Stimulated activated CD4-positive, alpha-beta T cell treated with anti-CD3 and anti-CD28 coated beads, Interleukin-1b, Interleukin-23, amount 100 ng/mL, for 1 hour (primary cell): ENCODE measurements at places on chromosomes 1 and 21.

DNA sequence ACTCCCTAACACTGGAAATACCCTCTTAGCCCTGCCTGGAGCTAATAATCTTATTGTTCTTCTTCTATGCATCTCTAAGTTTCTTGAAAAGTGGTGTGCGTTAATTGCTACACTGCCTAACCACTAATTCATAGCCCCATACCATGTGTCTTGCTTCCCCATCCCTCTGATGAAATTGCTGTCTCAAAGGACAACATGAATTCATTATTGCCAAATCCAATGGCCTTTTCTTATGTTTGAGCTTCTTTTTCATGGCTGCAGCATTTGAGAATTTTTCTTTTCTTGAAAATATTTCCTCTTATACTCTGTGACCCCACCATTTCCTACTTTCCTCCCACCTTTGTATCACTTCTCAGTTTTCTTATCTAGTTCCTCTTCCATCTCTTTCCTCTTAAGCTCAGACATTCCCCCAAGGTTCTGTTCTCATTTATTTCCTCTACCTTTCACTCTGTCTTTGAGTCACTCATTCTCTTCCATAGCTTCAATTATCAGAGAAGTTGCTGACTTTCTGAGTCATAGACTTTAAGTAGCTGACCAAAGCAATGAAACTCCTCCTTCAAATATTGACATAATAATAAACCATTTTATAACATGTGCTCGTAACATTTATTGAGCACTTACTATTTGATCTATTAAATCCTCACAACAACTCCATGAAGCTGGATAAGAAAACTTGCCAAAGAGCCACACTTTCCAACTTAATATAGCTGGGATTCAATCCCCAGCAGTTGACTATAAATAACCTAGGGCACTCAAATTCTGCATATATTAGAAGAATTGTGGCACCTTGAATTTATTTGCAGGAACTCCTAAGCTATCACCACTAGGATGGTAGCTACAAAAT is 35.5 kb upstream of the ATP6V1G3 start:
- no peak for DNase-seq

DNA sequence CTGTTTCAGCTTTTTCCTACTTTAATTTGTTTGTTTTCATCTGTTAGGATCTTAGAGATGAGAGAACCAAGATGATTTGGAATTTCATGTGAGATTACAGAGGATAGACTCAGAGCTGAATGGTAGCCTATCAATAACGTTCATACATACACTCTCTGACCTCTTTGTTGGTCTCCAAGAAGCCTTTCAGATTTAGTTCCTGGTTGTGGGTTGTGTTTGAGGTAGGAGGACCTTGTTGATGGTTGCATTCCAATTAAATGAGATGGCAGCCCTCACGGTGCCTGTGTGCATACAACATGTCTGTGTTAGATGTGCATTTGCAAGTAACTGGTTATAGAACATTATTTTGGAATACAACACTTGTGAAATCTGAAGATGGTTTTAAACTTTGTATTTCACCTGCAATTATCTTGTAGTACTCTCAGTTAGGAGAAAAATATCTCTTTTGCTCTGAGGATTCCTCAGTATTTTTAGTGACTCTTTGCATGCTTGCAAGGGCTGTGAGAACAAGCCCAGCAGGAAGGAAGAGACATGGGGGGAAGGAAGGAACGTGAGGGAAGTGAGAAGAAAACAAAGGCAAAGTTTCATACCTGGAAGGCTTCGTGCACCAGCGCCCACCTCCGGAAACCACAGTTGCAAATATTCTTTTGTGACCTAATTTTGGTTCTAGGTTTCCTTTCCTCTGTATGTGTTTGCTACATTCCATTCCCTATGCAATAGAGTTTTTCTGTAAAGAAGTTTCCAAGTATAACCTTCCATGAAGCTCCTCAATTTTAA is 291.8 kb downstream of the DISC1 start:
- DNase-seq, result no peak

DNA sequence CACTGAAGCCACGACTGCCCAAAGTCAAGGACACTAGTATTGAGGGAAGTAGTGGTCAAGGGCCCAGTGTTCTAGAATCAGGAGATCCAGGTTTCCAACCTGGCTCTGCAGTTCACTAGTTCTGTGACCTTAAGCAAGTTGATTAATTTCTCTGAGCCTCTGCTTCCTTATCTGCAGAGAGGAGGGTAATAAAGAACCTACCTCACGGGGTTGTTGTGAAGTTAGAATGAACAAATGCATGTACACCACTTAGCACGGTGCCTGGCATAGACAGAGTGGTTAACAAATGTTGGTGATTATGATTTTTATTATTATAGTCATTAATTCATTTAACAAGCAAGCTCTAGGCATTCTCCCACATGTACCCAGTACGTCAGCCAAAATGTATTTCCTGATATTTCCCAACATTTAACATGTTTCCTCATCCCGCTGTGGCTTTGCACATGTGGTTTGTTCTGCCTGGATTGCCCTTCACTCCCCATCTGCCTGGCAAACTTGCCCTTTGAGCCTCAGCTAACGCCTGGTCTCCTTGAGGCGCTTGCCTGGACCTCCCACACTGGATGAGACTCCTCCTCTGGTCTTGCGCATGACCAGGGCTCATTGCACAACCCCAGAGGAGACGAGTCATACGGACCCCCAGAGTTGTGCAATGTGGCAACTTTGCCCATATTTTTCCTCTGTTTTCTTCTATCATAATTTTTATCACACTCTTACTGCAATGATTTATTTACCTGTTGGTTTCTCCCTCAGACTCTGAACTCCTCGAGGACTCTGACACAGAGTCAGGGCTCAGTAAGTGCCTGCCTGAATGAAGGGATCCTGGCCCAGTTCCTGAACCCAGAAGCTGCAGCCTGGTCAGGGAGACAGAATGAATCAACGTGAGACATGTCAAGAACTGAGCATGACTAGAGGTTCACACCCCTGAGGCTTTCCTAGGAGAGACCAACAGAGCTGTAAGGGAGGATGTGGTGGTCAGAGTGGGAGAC is 20.7 kb upstream of the MFSD2A start:
- DNase-seq, result no peak

DNA sequence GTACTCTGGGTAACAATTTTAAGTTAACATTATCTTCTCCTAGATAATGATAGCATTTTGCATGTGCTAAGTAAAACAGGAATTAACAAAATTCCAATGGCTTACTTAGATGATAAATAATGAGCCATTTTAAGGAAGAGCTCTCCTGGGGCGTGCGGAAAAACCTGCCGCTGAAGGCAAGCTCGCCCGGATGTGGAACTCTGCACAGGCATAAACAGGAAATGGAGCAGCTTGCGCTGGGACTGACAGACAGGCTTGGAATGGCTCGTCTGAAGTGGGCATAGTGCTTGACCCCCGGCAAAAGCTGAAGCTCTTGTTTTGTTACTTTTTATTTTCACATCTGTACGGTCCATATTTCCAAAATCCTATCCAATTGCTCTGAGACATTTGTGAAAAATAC is 169.2 kb downstream of the ZNF281 start:
- no peak for DNase-seq

DNA sequence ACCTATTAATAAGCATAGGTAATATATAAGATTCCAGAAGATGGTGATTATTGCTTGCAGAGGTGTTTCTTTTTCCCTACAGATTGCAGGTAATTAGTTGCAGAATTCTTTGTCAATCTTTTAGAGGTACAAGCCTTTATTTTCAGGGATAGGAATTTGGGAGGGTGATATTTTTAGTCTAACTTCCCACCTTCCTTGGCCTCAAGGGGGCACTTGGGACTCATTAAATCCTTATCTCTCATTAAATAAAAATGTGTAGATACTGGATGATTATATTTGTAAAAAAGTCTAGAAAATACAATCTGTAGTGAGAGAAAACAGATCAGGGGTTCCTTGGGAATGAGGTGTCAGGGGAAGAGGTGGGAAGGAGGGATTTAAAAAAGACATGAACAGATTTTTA is 179.2 kb downstream of the PATJ start:
- DNase-seq, result no peak

GRCh38 chr1:26015358-26015757 is 6.2 kb upstream of the EXTL1 start:
- DNase-seq, result no peak

- DNase-seq, result no peak
Observed at GRCh38 chr1:225828706-225829345, 18.9 kb downstream of the EPHX1 start.

- no peak for DNase-seq
Observed at GRCh38 chr1:230186003-230186863, 119.2 kb downstream of the GALNT2 start.

DNA sequence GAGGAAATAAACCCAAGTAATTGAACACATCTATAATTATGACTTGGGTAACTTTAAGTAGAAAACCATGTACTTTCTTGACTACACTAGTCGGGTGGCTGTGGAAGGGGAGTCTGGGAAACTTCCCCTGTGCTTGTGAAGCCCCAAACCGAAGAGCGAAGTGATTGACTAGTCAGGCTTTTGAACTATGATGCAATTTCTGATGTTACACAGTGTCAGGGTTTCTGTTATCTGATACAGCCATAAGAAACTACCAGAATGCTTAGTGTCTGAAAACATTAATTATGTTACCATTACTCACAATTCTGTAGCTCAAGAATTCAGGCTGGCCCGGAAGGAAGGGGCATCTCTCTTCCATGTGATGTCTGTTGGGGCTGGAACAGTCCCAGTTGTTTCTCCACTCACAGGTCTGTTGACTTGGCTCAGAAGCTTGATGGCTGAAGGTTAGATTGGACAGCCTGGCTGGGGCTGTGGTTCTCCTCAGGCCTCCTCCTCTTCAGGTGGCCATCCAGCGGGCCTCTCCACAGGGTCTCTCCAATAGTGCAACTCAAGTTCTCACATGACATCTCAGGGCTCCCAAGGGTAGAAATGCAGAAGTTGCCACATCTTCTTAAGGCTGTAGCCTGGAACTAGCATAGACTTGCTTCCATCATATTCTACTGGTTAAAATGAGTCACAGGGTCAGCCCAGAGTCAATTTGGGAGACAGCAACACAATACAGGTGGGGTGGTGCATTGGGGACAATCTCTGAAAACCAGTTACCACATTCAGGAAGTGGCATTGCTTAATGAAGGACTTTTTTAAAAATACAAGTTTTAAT is 8.3 kb upstream of the C8B start:
- DNase-seq, result no peak

- DNase-seq, result no peak
Observed at GRCh38 chr1:180268556-180269075, 38.6 kb downstream of the LHX4 start.

DNA sequence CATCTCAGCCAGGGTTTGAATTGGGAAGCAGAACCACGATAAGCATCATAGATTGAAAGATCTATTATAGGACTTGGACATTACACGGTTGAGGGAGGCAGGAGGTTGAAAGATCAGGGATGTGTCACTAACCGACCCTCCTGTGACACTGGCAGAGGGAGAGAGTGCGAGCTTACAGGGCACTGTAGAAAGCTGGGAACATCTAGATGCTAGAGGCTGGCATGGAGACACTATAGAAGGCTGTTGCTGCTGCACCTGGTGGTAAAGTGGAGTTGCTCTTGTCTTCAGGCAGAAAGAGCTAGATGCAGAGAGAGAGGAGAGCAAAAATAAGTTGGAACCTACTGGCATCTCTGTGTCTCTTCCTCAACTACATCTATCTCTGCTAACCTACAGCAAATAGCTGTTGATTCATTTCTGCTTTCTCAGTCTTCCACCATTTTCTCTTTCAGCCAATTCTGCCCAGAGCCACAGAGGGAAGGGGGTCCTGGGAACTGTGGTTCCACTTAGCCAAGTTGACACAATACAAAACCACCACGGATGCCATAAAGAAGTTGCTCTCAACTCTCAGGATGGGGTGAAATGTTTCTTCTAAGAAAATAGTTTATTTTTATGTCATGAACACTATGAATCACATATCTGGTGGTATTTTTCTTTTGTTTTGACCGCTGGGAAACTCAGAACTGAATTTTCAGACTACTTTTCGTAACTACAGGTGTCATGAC is 155.9 kb downstream of the ZNF281 start:
- no peak for DNase-seq

- no peak for DNase-seq
Observed at GRCh38 chr1:89276690-89277089, 4.0 kb upstream of the GBP5 start.

GRCh38 chr1:3363023-3363422 is 91.4 kb upstream of the ARHGEF16 start:
- DNase-seq, result no peak

DNA sequence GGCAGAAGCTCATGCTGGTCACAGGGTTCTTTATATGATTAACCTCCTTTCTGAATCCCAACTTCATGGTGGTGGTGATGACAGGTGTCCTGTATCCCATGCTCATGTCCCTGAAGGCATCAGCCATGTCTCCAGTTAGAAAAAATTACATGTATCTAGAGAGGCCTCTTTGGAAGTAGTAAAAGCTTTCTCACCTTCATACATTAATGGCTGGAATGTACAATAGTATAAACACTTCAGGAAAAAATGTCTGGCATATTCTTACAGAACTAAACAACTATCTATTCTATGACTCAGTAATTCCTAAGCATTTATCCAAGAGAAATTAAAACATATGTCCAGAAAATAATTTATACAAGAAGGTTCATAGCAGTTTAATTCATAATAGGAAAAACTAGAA is 34.0 kb downstream of the ADAM30 start:
- no peak for DNase-seq

GRCh38 chr1:92037400-92037799 is 7.6 kb downstream of the EPHX4 start:
- no peak for DNase-seq

DNA sequence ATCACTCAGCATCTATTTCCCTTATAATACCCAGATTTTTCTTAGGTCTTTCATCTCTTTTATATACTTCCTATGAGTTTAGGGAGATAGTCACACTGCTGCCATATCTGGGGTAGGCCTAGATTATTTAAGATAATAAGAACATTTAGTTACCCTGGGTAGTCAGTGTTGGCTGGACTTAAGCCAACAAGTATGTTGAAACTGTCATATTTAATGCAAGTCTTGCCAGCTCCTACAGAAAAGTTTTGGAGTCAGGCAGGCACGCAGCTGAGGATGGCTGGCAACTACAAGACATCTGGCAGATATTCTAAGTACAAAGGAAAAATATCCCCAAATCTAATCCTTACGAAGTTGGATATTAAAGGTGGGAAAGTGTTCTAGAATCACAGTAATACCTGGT is 19.2 kb upstream of the DEPDC1 start:
- no peak for DNase-seq

DNA sequence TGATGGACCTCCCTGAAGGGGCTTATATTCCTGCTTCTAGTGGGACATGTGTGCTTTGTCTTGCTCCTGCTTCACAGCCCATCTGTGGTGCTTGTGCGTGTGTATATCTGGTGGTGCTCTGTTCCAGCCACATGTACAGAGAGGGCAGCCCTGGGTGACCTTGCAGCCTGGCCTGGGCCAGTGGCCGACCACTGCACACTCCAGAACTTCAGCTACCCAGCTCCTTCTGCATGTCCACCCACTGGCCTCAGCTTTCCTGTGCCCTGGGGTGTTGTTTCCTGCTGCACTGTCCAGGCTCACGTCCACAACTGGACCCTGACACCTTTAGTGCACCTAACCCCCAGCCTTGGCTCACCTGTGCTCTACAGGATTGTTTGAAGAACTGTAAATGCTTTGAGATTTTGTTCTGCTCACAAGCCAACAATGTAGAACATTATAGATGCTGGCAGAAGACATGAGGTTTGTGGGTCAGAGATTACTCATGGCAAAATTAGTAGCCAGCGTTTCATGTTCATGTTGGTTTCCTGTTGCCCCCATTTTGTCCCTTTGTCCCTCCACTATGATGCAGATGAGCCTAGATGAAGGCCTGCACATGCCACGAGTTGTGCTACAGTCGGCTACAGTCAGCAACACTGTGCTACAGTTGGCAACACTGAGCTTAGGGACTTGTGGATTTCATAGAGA is 5.3 kb upstream of the S100B start:
- DNase-seq, result no peak
